Right cardiac atrium (tissue), 5 donors: ENCODE measurements at places on chromosomes 1 and 21.

- DNase-seq = no peak
These were observed 22.6 kb upstream of the PPP1R15B start for GRCh38 chr1:204434116-204434755.

GRCh38 chr1:64975127-64975526, 8.8 kb upstream of the JAK1 start:
- DNase-seq = no peak

GRCh38 chr1:2228157-2228594, at the start of gene SKI:
Gene SKI, plus strand, starts transcription at chr1:2228319. Its CDS starts 448 bp downstream, at chr1:2228767.
- peak; percentile 55 for DNase-seq

GRCh38 chr1:4267381-4268261, 367.5 kb upstream of the C1orf174 start:
- DNase-seq = no peak
